Subcutaneous adipose tissue (tissue), 4 donors: ENCODE measurements at places on chromosomes 2 and 18. TPM values are rescaled to one million over a fixed set of nuclear protein-coding genes. Genes with fewer than 3 reads are reported as not detected.

ALPG gene
- not detected for total RNA-seq

TRIM43 gene
- total RNA-seq = not detected

TGFA gene
- 1.1 TPM for total RNA-seq

LOXL3 gene
- total RNA-seq = 22.4 TPM

THSD7B gene
- 2.6 TPM for total RNA-seq

ZAP70 gene
- 2.3 TPM for total RNA-seq

SEC11C gene
- total RNA-seq = 28.4 TPM

ATP6V1C2 gene
- 2.6 TPM for total RNA-seq

SERPINB4 gene
- not detected for total RNA-seq

SERPINB11 gene
- not detected for total RNA-seq

RPRM gene
- not detected for total RNA-seq

DES gene
- total RNA-seq = 3.1 TPM

SNED1 gene
- 40.3 TPM for total RNA-seq

UGT1A7 gene
- not detected for total RNA-seq

TBR1 gene
- not detected for total RNA-seq

IKZF2 gene
- total RNA-seq = 15.5 TPM

MGAT4A gene
- 30.8 TPM for total RNA-seq

CABYR gene
- 0.22 TPM for total RNA-seq

NTSR2 gene
- total RNA-seq = not detected

PIGN gene
- 35.0 TPM for total RNA-seq

KCNS3 gene
- total RNA-seq = 5.7 TPM

ABCG5 gene
- not detected for total RNA-seq

TDRD15 gene
- total RNA-seq = 1.6 TPM

GKN1 gene
- total RNA-seq = not detected

TRIM43B gene
- total RNA-seq = not detected

RNF125 gene
- total RNA-seq = 22.8 TPM

ZSWIM2 gene
- total RNA-seq = not detected

SLC9A4 gene
- total RNA-seq = not detected

SLC4A5 gene
- total RNA-seq = 8.7 TPM

NEB gene
- 0.98 TPM for total RNA-seq

TEKT4 gene
- not detected for total RNA-seq

PRPF40A gene
- total RNA-seq = 66.7 TPM

SOX11 gene
- total RNA-seq = not detected

GAREM1 gene
- total RNA-seq = 40.9 TPM

PLGLB1 gene
- 5.8 TPM for total RNA-seq

MATN3 gene
- total RNA-seq = 3.1 TPM

RAX gene
- not detected for total RNA-seq

HOXD11 gene
- total RNA-seq = not detected

TRPM8 gene
- total RNA-seq = not detected

C2orf74 gene
- total RNA-seq = 33.3 TPM

AQP12A gene
- total RNA-seq = not detected

ACMSD gene
- total RNA-seq = not detected

UGT1A6 gene
- not detected for total RNA-seq

RIT2 gene
- total RNA-seq = not detected

UGT1A3 gene
- total RNA-seq = not detected

TEX44 gene
- total RNA-seq = not detected

AMER3 gene
- not detected for total RNA-seq

NR4A2 gene
- 8.8 TPM for total RNA-seq

CYTIP gene
- total RNA-seq = 6.4 TPM

RNF144A gene
- 12.2 TPM for total RNA-seq

DYSF gene
- 4.2 TPM for total RNA-seq

TIMM21 gene
- total RNA-seq = 36.5 TPM

GALNT5 gene
- total RNA-seq = 0.16 TPM

FASTKD2 gene
- 29.1 TPM for total RNA-seq

SAG gene
- total RNA-seq = not detected

MC4R gene
- not detected for total RNA-seq
